ENCODE measurements at places on chromosomes 3 and 15. TPM values are rescaled to one million over a fixed set of nuclear protein-coding genes. Genes with fewer than 3 reads are reported as not detected.

ERICH6 gene
- total RNA-seq = not detected

LEKR1 gene
- 0.56 TPM for total RNA-seq

NOX5 gene
- not detected for total RNA-seq

ANKRD63 gene
- total RNA-seq = not detected

COPB2 gene
- total RNA-seq = 104 TPM

MEGF11 gene
- total RNA-seq = not detected

Data from activated CD4-positive, alpha-beta memory T cell treated with anti-CD3 and anti-CD28 coated beads for 36 hours (primary cell).